ENCODE measurements at places on chromosomes 7 and 10.

DNA sequence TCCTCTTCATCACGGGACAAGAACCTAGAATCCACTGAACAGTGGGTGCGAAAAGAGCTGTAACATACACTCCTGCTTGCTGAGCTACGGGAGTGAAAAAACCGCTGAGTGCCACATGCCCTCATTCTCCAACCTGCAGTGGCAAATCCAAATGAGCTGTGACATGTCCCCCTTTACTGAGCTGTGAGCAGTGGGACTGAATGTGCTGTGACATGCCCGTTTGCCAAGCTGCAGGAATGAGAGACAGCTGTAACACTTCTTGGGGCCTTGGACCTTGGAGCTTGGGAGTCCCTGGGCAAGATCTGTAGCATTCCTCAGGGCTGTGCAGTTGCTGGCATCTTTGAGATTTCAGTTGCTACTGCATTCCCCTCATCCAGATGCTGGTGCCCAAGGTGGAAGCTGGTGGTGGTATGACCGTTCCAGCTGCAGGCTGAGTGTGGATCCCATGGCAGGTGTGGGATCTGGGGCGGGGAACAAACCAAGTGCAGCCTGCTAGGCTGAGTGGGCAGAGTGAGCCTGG, 85.0 kb downstream of the TMEM106B start:
- no peak for DNase-seq

DNA sequence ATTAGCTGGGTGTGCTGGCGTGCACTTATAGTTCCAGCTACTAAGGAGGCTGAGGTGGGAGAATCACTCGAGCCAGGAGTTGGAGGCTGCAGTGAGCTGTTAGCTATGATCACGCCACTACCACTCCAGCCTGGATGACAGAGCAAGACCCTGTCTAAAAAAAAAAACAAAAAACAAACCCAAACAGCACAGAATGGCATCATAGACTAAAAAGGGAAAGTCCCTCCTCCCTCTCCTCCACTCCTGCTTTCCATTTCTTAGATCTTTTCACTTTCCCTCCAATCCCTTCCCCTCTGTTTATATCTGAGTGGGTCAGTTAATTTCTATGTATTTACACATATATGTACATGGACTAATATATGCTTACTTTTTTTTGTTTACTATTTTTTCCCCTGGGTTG, 10.4 kb upstream of the PIP4K2A start:
- no peak for DNase-seq

- no peak for DNase-seq
These were observed 12.0 kb upstream of the FMC1 start for GRCh38 chr7:139329119-139329518.

DNA sequence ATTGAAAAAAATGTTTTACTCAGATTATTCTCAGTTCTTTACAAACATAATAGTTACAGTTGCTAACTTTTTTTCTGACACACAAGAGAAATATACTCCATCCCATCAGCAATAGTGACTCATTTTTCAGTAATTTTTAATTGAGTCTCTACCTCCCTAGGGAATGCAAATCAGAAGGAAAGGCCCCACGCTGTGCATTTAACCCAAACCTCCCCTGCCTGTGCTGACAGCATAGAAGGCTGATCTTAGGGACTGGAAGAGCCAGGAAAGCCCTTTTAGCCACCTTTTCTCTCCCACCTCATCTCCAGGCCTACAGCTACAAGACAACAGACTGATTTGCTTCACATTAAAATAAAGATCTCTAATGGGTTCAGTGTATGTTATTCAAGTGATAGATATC, 24.7 kb upstream of the PIK3CG start:
- DNase-seq, result no peak

GRCh38 chr7:47622946-47623640, 41.2 kb upstream of the TNS3 start:
- no peak for DNase-seq

Measured in T-helper 1 cell (primary cell).